ENCODE measurements at places on chromosomes 7 and 10.

GRCh38 chr10:36624551-36625100 lies 500.8 kb upstream of the ANKRD30A start:
- DNase-seq = no peak

GRCh38 chr10:5971315-5971832 lies 6.0 kb downstream of the IL15RA start:
- DNase-seq = no peak

DNA sequence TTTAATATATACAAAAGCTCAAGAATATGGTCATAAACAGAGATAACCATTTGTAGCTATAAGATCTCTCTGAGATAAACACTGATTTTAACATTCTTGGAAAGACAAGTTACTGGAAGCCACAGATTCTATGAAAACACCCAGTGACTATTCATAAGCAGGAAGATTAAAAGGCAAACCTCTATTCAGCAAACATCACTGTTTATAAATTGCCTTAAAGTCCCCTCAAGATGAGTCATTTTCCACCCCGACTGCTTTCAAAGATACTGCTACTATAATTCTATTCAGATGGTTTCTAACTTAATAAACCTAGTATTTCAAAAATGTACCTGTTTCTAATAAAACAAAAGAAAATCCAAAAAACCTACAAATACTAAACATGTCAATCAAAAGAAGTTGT lies 21.0 kb downstream of the TM9SF3 start:
- no peak for DNase-seq

DNA sequence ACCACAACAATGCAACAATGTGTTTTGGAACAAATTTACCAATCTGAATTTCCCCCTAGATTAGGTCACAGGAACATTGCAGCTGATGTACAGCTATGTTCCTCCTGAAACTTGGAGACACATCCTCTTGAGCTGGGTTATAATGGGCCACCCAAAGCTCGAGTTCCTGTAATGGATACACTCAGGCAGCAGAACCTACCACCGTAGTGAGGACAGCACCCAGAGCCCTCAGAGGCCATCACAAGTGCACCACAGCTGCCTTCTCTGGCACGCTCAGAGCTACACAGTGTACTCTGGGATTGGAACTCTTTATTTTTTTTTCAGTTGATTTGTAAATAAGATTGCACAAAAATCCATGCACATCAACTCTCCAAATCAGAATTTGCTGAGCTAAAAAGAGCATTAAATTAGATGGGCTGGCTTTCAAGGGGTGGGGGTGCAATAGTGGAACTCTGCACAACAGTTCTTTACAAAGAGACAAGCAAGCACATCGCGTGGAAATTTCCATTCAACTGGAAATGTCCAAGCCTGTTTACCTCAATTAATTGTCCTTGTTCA lies 56.7 kb downstream of the EGFR start:
- no peak for DNase-seq

GRCh38 chr7:77687747-77688144 lies 8.5 kb upstream of the RSBN1L start:
- no peak for DNase-seq

GRCh38 chr10:66782776-66783175 lies 143.1 kb upstream of the LRRTM3 start:
- DNase-seq = no peak

GRCh38 chr7:117791877-117792780 lies 81.1 kb downstream of the CTTNBP2 start:
- no peak for DNase-seq

DNA sequence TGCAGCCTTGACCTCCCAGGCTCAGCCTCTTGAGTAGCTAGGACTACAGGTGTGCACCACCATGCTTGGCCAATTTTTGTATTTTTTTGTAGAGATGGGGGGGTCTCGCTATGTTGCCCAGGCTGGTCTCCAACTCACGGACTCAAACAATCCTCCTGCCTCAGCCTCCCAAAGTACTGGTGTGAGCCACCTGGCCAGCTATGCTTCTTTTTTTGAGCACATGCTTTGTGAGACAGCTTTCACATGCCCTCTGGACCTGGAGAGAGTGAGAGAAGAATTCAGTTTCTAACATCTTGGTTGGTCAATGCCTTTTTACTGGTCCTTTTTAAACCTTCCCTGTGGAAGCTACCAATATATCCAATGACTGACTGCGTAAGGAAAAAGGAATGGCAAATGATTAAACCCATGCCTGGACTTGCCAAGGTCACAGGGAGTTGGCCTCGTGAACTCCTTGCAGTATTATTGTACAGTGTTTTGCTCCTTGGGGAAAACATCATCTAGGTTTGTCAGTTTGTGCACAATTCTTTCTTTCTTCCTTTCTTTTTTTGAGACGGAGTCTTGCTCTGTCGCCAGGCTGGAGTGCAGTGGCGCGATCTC lies 6.2 kb upstream of the FOXK1 start:
- DNase-seq = no peak

DNA sequence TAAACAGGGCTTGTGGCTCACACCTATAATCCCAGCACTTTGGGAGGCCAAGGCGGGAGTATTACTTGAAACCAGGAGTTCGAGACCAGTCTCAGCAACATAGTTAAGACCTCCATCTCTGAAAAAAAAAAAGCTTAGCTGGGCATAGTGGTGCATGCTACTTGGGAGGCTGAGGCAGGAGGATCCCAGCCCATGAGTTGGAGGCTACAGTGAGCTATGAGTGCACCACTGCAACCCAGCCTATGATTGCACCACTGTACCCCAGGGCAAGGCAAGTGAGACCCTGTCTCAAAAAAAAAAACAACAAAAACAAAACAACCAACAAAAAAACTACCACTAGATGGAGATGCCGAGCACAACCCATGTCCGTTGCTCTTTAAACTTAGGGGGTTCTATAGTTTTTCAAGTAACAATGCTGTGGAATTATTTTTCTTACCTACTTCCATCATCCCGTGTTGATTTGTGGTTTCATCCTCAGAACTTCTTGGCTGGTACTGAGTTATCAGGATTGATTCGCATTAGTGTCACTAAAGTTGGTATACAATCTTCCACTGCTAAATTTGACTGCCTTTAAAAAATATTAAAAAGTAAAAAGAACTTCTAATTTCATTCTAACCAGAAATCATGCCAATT lies 12.2 kb upstream of the REPIN1 start:
- DNase-seq = no peak

- no peak for DNase-seq
These were observed 20.0 kb downstream of the KCNK18 start for GRCh38 chr10:117217196-117217761.

DNA sequence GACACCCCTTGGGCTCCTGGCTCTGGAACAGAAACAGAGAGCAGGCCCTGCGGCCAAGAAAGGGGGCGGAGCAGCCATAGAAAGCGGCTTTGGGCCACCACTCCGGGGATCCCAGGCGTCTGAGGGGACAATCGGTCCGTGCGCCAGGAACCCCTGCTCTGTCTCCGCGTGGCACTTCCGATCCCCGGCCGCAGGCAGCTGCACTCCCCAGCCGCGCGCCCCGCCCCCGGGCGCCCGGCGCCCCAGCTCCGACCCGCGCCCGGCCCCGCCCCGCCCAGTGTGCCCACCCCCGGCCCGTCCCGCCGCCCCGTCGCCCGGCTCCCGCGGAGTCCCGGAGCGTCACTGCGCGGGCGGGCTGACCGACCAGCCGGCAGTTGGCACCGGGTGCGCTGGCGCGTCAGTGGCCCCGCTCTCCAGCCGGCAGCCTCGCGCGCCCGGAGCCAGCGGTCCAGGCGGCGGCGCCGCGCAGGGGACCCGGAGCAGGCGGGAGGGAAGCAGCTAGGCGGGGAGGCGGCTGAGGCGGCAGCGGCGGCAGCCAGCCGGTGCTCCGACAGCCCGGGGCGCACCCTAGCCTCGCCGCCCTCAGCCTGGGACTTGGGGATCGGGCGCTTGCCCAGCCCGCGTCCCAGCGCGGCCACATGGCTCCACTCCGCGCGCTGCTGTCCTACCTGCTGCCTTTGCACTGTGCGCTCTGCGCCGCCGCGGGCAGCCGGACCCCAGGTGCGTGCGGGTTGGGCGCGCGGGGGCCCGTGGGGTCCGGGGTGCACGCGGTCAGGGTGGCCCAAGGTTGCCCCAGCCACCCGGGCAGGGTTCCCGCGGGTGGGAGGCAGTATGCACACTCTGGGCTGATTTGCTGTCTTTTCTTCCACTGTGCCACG lies at the start of gene ADAMTS14:
Gene ADAMTS14, plus strand, starts transcription at position 342 of the 878 bp plus-strand sequence. Its CDS starts 297 bp downstream, at position 639.
- no peak for DNase-seq

DNA sequence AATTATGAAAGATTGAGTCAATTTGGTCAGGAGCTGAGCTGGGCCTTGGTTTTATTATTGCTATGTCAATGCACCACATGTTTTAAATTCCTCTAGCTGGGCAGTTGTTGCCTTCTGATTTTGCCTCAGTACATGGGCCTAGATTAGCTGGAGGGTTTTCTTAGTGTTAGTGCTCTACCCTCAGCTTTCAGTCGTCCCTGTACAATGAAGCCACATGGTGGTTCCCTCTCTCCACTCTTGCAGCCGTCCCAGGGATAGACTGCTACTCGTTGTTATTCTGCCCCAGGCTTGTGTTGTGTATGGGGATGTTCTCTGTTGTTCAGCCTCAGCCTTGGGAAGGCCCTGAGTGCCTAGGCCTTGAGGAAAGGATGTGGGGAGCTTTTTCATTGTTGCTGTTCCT lies 37.0 kb downstream of the NHLRC2 start:
- DNase-seq = no peak

Measured in pulmonary artery endothelial cell (primary cell).